RPMI7951 (cell line): ENCODE measurements at places on chromosomes 2 and 18. TPM values are rescaled to one million over a fixed set of nuclear protein-coding genes. Genes with fewer than 3 reads are reported as not detected.

DNA sequence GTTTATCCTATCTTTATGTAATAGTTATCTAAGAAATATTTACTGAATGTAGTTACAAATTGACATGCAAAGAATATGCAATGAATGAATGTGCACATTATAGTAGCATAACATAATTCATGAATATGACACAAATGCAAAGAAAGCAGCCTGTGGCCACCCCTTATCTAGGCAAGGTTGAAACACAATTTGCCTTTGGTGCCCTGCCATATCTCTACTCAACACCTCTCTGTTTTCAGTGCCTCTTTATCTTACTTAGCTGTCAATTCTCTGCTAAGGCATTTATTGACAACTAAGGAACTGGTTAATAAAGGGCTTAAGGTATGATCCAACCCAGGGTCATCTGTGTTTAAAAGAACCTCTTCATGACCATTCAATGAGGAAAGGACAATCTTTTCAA, 18.9 kb downstream of the REV1 start:
- DNase-seq = no peak

DNA sequence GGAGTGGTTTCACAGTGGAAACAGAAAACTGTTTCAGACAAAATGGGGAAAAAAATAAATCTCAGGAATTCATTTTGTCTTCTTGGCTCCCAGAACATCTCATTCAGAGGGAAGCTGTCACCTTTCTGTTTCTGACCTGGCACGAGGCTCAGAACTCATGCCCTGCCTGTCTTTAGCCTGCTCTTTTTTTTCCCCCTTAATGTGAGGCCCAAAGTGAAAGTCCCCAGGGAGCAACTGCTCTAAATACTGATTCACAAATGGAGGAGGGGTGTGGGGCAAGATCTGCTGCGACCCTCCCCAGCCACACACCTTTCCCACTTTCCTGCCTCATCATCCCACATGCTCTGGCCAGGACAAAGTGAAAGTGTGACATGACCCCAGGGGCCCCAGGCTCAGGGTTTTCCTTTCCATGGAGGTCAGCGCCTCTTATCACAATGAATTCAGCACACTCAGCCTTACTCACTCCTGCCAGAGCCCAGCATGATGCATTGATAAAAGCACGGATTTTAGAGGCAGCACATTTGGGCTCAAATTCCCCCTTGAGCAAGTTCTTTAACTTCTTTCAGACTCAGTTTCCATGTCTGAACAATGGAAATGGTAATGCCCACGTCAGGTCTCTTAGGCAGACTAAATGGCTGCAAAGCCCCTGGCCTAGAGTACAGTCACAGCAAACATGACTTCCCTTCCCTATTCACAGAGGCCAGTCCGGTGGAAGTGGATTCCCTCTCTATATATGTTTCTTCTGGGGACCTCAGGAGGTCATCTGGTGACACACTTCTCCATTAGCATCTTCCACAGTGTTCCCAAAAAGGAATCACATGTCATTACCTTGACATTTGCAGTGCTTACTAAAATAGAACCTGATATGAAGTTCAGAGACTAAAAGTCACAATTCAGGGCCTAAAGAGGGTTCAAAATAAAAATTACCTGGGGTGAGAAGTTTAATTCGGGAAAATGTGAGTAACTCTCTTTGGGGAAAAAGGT, 55.3 kb upstream of the TMEM163 start:
- peak; percentile 64 for DNase-seq

DNA sequence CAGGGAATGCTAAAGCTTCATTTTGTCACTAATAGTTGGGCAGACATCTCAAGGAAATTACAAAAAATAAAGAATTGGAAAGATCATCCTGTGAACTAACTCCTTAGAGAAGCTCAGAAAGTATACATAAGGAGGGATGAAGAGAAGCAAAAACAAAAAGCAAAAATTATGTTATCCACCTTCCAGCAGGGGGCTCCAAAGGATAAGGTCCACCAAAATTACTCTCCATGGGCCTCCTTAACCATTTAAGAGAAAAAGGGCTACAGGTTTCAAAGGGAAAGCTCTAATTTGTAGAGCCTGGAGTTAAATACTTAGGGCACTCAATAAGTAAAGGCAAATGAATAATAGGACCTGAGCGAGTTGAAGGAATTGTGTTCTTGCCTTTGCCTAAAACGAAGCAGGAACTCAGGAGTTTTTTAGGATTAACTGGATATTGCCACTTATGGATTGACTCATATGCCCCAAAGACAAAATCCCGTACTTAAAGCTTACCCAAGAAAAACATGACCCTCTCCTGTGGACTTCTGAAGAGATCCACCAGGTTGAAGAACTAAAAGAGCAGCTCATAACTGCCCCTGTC, 1167.9 kb downstream of the DSC3 start:
- DNase-seq = peak; percentile 17

DNA sequence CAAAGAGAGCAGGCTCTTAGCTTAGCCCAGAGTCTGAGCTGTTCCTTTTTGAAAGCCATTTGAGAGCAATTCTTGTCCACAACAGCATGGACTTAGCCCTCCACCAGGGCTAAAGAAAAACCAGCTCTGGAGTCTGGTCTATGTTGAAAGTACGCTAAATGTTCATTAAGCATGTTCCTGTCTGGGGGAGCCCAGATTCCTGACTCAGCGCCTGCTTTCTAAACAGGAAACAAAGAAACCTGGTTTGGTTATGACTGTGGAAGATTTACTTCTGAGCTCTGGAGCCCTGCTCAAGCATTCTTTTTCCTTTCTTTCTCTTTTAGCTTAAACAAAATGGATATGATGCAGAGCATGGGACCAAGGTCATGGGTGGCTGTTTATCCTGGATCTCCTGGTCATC, 279.8 kb downstream of the RBM43 start:
- no peak for DNase-seq

The CYRIA gene
- total RNA-seq = 0.12 and 0.20 TPM in 2 replicates
